Kasumi-1 (cell line): ENCODE measurements at places on chromosomes 2 and 18.

GRCh38 chr2:112811841-112812306, 24.7 kb downstream of the IL1B start:
- DNase-seq = no peak

DNA sequence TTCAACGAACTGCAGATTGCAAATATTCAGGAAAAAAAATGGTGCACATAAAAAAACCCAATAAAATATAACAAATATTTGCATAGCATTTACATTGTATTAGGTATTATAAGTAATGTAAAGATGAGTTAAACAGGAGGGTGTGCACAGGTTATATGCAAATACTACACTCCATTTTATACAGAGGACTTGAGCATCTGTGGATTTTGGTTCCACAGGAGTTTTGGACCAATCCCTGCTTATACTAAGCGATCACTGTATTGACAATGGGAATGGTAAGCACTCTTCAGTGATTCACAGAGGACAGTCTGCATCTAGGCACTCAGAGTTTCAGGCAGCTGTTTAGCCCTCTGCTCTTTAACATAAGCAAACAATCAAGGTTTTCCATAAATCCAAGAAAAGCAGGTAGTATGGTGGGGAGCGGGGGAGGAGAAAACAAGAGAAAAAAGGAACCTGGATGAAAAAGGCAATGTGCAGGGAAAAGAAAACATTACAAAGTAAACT, 206.0 kb upstream of the PARD3B start:
- no peak for DNase-seq

DNA sequence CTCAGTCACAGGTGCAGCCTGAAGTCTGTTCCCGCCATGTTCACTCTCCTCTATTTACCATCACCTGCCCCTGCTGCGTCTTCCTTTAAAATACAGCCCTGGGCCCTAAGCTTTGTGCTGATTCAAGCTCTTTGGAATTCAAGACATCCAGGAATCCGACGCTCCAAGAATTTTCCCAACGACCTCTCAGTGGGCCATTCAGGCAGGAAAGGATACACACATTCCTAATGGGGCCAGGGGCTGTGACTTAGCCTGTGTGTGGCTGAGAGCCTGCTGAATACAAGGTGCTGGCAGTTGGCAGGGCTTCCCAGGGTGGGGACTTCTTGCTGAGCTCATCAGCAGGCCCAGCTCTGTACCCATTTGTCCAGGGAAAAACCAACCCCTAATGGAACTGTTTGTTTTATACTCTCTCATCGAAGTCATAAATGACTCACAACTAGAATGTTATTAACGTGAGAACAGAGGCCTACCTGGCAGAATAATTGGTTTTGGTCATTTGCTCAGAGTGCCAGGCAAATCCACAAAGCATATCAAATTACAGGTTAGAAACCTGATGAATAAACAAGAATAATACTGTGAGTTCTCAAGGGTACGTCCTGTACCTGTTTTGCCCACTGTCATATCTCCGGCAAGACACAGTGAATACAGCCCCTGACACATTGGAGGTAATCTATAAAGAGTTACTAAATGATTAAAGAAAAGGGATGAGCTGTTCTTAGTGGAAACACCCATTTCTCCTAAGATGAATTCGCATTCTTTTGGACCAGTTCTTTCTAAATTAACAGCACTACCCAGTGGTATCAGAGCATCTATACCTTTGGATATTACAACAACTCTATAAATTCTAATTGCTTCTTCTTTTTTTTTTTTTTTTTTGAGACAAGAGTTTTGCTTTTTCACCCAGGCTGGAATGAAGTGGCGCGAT, 12.6 kb upstream of the KCMF1 start:
- DNase-seq = no peak

- DNase-seq = no peak
Measured at GRCh38 chr2:237915576-237915975, 51.2 kb upstream of the UBE2F start.

- no peak for DNase-seq
Measured at GRCh38 chr2:176407706-176408105, 138.5 kb downstream of the MTX2 start.

GRCh38 chr2:241862093-241862492, 3.4 kb upstream of the PDCD1 start:
- no peak for DNase-seq

- DNase-seq = peak; percentile 38
Measured at GRCh38 chr2:59575191-59575590, 978.3 kb downstream of the BCL11A start.

GRCh38 chr2:46703588-46703987, 212.0 kb downstream of the MCFD2 start:
- DNase-seq = no peak

- no peak for DNase-seq
Measured at GRCh38 chr18:32351032-32351431, 119.7 kb downstream of the GAREM1 start.

GRCh38 chr2:160363055-160363454, 130.6 kb downstream of the RBMS1 start:
- no peak for DNase-seq

GRCh38 chr2:99852376-99852934, 289.9 kb downstream of the AFF3 start:
- no peak for DNase-seq

- DNase-seq = no peak
Measured at GRCh38 chr18:30343090-30343489, 699.5 kb downstream of the DSC3 start.

DNA sequence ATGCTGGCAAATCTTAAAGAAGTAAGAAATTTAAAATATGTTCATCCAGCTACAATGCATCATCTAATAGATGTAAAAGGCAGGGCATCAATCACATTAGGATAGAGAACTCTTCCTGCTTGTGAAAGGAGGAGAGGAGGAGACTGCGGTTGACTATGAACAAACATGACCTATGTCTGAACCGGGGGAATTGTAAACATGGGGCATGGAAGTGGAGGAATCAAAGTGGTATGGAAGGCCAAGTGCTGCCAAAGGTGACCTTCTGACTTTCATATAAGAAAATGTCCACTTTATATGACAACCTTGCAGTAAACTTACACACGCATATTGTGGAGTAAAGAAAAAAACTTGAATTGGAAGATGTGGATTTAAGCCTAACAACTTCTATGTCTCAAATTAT, 20.0 kb upstream of the SLC8A1 start:
- no peak for DNase-seq

DNA sequence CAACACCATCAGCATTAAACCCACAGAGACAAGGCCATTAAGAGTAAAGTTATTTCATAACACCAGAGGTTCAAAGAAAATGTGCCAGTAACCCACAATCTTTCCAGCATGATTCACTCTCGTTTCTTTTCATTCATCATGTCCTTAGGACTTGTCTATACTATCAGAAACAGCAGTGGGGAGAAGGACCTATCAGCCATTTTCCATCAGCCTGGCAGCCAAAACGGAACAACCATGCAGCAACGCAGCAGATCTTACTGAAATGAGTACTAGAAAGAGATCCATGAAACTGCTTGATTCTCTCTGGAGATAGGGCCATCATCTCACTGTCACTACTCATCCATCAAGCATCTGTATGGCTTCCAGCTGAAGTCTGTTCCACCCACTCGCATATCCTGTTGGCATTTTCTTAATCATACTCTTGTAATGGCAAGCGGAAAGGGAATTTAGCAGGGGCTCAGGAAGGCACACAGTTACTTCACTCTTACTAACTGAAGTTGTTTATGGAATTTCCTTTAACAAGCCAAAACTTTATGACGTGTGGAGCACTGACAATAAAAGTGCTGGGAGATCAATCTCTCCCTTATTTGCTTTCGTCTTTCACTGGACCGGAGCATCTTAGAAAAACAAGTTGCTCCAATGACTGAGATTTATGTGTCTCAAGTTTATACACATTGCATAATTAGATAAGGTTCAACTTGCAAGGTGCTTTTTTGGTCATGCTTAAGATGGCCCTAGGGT, 69.7 kb downstream of the EPHA4 start:
- no peak for DNase-seq

DNA sequence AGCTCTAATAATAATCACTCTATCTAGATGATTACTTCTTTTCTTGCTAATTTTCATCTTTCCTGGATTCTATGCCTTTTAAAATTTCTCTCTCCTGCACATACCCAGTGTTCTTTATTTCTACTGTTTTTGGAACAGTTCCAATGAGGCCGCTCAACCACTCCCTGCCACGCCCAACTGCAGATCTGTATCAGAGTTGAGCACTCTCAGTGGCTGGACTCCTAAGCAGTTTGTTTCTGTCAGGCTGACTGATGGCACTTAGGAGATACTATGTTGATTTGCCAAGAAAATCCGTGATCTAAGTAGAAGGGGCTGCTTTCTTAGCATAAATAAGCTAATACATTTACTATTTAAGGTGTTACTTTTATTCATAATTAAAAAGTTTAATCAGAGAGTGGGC, 192.8 kb downstream of the ARHGAP15 start:
- DNase-seq = no peak

DNA sequence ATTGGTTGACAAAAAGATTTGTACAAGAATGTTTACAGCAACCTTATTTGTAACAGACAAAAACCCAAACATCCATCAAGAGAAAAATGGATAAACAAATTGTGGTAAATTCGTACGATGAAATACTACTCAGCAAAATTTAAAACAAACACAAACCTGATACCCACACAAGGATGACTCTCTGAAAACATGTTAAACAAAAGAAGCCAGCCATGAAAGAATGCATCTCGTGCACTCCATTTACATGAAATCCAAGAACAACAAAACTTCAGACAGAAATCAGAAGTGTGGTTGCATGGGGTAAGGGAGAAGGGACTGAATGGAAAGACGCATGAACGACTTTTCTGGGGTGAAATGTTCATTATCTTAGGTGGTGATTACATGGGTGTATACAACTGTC, 93.4 kb downstream of the SLC25A12 start:
- DNase-seq = no peak

GRCh38 chr2:219598308-219599078, 836 bp downstream of the STK11IP start:
- no peak for DNase-seq

GRCh38 chr18:26327062-26327461, 100.8 kb downstream of the TAF4B start:
- DNase-seq = no peak
